ENCODE measurements at places on chromosomes 13 and 19.
A peak's percentile ranks its signal among the peaks of the same experiment; 100 is the strongest.

GRCh38 chr19:2575734-2576481, 100.0 kb downstream of the GADD45B start:
- DNase-seq = no peak

DNA sequence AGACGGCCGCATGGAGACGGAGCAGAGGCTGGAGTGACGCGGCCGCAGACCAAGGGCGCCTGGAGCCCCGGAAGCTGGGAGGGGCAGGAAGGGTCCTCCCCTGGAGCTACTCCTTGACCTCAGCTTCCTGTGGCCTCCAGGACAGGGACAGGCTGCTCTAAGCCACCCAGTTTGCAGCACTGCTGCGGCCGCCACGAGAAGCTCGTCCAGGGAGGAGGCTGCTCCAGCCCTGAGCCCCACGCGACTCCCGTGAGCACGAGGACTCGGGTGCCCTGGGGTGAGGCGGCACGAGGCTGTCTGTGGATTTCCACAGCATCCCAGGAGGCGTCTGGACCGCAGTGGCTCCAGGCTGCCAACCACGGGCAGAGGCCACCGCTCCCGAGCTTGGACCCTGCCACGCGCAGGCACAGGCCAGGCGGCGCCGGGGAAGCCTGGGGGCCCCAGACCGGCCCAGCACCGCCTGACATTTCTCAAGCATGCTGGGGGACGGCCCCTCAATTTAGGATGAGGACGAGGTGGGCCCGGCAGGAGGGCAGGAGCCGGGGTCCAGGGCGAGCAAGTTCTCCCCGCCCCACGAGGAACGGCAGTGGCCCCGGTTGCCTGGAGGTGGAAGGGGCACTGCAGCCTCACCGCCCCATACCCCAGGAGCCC, 10.7 kb downstream of the SBNO2 start:
- DNase-seq = no peak

DNA sequence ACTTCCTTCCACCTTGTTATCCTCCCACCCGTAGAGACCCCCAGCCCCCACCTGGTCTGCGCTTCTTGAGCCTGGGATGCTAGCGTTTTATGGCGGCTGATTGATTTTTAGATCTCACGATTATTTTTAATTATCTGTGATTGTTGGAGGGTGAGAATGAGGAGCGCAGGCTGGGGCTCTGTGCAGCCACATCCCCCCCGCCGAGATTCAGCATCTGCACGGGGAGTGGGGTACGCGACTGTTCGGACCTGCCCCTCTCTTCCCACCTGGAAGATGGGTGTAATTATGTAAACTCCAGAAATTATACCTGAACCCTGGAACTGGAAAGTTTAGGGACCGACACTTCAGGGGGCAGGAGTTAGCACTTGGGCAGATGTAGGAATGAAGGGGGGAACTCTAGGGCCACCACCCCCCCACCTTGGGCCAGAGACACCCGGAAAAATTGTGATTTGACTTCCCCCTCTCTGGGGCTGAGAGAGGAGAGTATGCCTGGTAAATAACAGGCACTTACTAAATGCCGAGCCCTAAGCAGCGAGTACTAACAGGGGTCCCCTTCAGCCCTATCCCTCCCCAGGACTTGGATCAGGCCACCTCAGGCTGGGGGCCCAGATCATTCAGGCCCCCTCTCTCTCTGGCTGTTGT, 1.8 kb upstream of the ONECUT3 start:
- no peak for DNase-seq

DNA sequence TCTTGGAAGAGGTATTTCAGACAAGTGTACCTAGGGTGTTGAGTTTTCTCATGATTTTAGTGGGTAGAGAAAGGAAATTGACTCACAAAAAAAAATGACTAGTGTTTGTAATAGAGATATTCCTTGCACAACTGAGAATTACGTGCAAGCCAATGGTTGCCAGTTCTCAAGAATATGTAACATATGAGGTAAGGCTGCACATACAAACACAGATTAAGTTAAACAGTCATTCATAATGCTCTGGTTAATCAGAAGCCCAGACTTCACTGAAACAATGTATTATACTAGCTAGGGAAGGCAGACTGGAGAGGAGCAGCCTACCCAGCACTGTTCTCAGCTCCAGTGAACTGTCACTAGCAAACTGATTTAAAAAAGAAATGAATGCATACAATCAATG, 418.3 kb downstream of the DIAPH3 start:
- DNase-seq = no peak

GRCh38 chr13:32622827-32623226, 36.6 kb downstream of the PDS5B start:
- DNase-seq = no peak

DNA sequence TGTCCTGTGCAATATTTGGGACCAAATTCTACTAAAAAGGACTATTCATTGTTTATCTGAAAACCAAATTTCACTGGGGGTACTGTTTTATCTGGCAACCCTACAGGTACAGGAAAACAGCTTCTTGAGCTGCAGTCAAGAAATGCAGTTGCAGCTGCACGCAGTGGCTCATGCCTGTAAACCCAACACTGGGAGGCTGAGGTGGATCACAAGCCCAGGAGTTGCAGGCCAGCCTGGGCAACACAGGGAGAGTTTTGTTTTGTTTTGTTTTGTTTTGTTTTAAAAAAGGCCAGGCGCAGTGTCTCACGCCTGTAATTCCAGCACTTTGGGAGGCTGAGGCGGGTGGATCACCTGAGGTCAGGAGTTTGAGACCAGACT, 11.6 kb upstream of the ZSCAN1 start:
- DNase-seq = no peak

GRCh38 chr19:33956941-33957340, 160.3 kb downstream of the KCTD15 start:
- no peak for DNase-seq

DNA sequence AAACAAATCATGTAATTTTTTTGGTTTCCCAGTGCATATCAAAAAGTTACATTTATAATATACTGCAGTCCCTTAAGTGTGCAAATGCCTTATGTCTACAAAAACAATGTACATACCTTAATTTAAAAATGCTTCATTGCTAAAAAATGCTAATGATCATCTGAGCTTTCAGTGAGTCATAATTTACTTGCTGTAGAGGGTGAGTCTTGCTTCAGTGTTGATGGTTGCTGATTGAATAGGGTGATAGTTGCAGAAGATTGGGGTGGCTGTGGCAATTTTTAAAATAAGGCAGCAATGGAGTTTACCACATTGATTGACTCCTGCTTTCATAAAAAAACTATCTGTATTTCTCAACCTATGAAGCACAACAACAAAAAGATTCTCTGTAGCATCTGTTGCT, 613.9 kb downstream of the TBC1D4 start:
- DNase-seq = no peak

DNA sequence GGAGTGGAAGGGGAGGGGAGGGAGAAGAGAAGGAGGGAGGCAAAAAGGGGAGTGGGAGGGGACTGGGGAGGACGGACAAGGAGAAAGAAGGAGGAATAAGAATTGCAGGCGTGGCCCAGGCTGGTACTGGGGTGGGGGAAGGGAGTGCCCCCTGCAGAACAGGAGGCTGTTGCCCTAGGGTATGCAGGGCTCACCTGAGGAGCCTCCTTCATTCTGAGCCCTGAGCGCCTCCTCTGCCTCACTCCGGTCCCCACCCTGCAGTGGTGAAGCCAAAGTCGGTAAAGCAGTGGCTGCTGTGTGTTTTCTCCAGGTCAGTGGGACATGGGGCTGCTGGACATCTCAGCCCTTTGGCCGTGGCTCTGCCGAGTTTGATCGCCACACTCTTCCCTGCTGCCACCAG, 9.1 kb upstream of the CDC16 start:
- no peak for DNase-seq

DNA sequence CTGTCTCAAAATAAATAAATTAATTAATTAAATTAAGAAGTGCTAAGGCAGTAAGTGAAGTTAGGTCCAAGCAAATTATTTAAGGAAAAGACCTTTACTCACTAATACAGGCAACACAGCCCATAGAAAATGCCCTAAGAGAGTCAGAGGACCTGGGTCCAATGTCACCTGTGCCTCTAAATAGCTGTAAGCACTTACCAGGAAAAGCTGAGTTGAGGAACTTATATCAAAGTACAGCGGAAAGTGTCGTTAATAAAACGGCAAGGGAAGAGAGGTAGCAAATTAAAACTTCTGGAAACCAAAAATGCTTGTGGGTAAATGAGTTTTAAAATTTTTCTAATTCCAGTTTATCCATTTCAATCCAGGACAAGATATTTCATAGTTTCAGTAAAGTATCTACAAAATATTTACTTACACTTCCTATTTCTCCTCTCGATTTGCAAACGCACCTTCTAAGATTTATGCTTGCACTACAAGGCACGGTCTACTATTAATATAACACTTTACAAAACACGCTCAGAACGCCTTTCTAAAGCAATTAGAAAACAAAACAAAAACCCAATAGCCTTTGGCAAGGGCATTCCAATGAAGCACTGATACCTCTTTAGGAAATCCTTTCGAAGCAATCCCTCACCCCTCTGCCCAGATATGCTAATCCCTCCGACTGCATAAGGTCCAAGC, 963 bp downstream of the VPS36 start:
- DNase-seq = no peak

GRCh38 chr19:33558856-33559255, 37.3 kb upstream of the PEPD start:
- DNase-seq = no peak

GRCh38 chr19:5829567-5830310, 9.8 kb downstream of the FUT6 start:
- DNase-seq = no peak

DNA sequence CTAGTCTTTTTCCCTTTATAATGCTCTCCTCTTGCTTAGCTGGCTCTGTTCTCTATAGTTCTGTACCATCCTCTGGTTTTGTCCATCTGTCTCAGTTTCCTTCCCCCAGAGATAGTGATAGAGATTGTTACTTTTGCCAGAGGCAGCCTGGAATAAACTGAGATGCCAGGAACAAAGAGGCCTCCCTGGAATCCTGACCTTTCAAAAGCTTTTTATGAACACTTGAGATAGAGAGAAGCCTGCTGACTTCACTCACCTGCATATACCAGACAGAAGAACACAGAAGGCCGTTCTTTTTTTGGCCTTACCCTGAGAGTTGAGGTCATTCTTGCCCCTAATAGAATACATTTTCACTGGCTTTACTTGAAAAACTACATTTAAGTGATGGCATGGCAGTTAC, 150.2 kb downstream of the LHFPL6 start:
- no peak for DNase-seq

DNA sequence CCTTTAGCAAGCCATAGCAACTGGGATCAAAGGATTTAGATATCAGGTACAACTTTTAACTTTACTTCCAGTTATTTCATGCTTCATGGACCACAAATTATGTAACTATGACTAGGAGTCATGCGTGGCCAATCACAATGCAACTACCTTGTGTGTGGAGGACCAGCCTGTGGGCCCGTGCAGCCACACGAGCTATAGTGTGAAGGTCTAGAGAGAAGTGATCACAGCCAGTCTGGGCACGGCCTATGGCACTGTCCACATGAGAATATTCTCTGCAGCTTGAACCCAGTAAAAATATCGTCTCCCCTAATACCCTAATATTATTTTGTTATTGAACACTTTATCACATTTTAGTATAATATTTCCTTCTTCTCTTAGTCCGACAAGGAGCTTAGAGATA, 464.9 kb upstream of the MIR17HG start:
- DNase-seq = no peak

DNA sequence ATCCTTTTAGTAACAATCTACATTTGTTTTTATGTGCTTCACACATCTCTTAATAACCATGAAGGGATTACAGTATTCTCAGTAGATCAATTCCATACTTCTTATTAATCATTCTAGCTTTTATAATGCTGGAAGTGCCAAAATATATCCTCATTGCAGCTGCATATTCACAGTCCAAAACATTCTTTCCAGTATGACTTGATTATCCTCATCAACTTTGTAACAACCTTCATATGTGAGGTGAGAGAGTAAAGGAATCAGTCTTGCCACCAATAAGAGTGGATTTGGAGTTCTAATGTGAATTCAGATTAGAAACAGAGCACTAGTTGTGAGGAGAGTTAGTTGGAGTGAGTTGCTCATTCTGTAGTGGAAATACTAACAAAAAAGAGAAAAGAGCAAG, 208.0 kb upstream of the SPRY2 start:
- no peak for DNase-seq

DNA sequence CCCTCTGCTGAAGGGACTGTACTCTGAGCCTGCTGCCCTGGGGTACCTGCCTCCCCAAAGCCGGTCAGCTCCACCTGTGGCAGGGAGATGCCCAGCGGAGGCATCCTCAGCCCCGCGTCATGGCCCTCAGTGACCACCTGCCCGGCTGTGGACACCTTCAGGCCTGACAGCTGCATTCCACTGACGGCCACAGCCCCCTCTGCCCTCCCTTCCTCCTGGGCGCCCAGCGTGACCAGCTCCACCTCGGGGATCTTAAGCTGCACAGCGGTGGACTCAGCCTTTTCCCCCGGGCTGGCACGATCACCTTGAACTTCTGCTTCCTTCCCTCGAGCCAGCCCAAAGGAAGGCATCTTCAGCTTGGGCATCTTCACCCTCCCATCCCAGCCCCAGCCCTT, 4.8 kb upstream of the HIPK4 start:
- no peak for DNase-seq

GRCh38 chr19:43552616-43553015, 19.6 kb downstream of the ZNF575 start:
- DNase-seq = no peak

DNA sequence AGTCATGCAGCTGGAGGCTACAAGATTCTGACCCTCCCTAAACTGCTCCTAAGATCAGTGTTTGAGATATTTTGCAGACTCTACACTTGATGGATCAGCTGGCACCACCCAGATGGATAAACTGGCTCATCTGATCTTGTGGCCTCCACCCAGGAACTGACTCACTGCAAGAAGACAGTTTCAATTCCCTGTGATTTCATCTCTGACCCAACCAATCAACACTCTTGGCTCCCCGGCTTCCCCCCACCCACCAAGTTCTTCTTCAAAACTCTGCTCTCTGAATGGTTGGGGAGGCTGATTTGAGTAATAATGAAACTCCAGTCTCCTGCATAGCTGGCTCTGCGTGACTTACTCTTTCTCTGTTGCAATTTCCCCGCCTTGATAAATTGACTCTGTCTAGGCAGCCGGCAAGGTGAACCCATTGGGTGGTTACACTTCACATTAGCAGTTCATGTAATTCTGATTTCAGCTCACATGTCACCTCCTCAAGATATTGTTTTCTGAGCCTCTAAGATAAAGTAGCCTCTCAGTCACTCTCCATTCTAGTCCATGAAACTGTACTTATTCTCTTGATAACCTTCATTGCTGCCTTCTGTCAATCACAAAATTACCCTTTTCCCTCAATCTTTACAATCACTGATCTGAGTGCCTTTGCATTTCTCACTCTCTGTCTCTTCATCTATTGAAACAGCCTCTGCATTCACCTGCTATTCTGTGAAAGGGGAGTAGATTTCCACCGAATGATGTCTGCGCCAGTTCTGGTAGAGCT, 9.9 kb upstream of the FPR3 start:
- DNase-seq = no peak

- DNase-seq = no peak
Measured at GRCh38 chr19:30425885-30426838, 54.0 kb downstream of the ZNF536 start.

- DNase-seq = no peak
Measured at GRCh38 chr13:33235078-33235477, 50.5 kb downstream of the STARD13 start.

- DNase-seq = no peak
Measured at GRCh38 chr13:62525652-62526051, 1110.0 kb upstream of the PCDH20 start.

- peak; percentile 24 for DNase-seq
Measured at GRCh38 chr19:2815191-2815614, 4.5 kb upstream of the ZNF554 start.

Measured in GM12891 (cell line).